ENCODE measurements at places on chromosomes 3 and 15. TPM values are rescaled to one million over a fixed set of nuclear protein-coding genes. Genes with fewer than 3 reads are reported as not detected.

- H3K4me1 ChIP-seq: peaks cover 9% of the 10 kb centered on the region
- no peak overlapping the region for H3K4me3 ChIP-seq
- no peaks in the 10 kb centered on the region for H3K27me3 ChIP-seq
- no peak for DNase-seq
- no peaks in the 10 kb centered on the region for H3K36me3 ChIP-seq
Observed at GRCh38 chr3:57617739-57618138, 20.6 kb upstream of the ARF4 start.

- DNase-seq: no peak
- no peaks in the 10 kb centered on the region for H3K27me3 ChIP-seq
- H3K27ac ChIP-seq: no peak overlapping the region
- H3K4me3 ChIP-seq: no peak overlapping the region
Observed at GRCh38 chr15:96629511-96629910, 299.0 kb downstream of the NR2F2 start.

- H3K27me3 ChIP-seq: peaks cover 41% of the 10 kb centered on the region
- no peak for DNase-seq
- H3K27ac ChIP-seq: no peak overlapping the region
- H3K4me1 ChIP-seq: no peaks in the 10 kb centered on the region
- peaks cover 2% of the 10 kb centered on the region for H3K36me3 ChIP-seq
Observed at GRCh38 chr15:88300089-88300488, 43.5 kb upstream of the NTRK3 start.

- peaks cover 16% of the 10 kb centered on the region for H3K36me3 ChIP-seq
- no peak overlapping the region for H3K27ac ChIP-seq
- DNase-seq: no peak
- no peaks in the 10 kb centered on the region for H3K27me3 ChIP-seq
- peaks cover 12% of the 10 kb centered on the region for H3K4me1 ChIP-seq
Observed at GRCh38 chr3:129453732-129454131, 13.7 kb downstream of the IFT122 start.

GRCh38 chr3:63912768-63913588 lies 795 bp upstream of the SCAANT1 start:
- H3K27me3 ChIP-seq: no peaks in the 10 kb centered on the region
- DNase-seq: peak; percentile 49
- peaks cover 2% of the 10 kb centered on the region for H3K36me3 ChIP-seq
- peak overlapping the region; percentile 85 for H3K27ac ChIP-seq
- peaks cover 27% of the 10 kb centered on the region for H3K4me1 ChIP-seq
- peak overlapping the region; percentile 93 for H3K4me3 ChIP-seq

Gene COL6A5
- total RNA-seq: not detected

Gene EPB42
- not detected for total RNA-seq

DNA sequence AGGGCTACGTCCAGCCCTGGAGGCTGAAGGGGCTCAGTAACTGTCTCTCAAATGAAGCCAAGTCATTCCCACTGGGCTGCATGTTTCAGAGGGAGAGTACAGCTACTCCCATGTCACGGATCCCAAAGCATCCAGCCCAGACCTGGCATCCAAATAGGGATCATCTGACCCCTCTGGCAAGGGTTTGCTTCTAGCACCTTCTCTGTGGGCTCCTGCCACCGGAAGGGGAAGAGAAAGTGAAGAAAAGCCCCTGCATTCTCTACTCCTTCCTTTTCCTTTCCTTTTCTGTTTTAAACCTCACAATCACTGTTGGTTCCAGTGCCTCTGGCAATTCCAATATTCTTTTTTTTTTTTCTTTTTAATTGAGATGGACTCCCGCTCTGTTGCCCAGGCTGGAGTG lies 64.5 kb upstream of the CTSH start:
- H3K4me3 ChIP-seq: no peak overlapping the region
- DNase-seq: no peak
- H3K4me1 ChIP-seq: peaks cover 5% of the 10 kb centered on the region
- peaks cover 9% of the 10 kb centered on the region for H3K27me3 ChIP-seq
- no peak overlapping the region for H3K27ac ChIP-seq

GRCh38 chr3:28077572-28077971 lies 163.8 kb upstream of the CMC1 start:
- peaks cover 2% of the 10 kb centered on the region for H3K36me3 ChIP-seq
- peaks cover 7% of the 10 kb centered on the region for H3K27me3 ChIP-seq
- H3K4me1 ChIP-seq: no peaks in the 10 kb centered on the region
- no peak for DNase-seq
